ENCODE measurements at places on chromosomes 13 and 19. TPM values are rescaled to one million over a fixed set of nuclear protein-coding genes. Genes with fewer than 3 reads are reported as not detected.

DNA sequence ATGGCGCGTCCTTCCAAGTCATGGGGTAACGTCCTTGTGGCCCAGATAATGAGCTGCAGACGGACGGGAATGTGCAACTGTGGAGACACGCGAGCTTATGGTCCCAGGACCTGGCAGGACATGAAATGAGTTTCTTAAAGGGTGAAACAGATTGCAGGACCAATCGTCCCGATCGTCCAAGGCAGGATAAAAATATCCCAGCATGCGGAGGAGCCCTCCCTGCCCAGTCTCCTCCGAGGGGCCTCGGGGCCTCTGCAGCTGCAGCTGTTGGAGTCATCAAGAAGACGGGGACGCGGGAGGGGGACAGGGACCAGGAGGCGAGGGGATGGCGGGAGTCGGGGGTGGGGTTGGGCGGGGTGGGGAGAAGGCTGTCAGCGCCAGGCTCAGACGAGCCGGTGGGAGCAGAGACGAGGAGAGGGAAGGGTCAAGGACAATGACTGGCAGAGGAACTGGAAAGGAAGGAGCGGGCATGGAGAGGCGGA is 14.4 kb upstream of the GARIN5A start:
- no peak for DNase-seq
- H3K4me1 ChIP-seq, result no peaks in the 10 kb centered on the region
- H3K4me3 ChIP-seq, result no peak overlapping the region
- no peaks in the 10 kb centered on the region for H3K36me3 ChIP-seq
- H3K27me3 ChIP-seq, result no peaks in the 10 kb centered on the region

DNA sequence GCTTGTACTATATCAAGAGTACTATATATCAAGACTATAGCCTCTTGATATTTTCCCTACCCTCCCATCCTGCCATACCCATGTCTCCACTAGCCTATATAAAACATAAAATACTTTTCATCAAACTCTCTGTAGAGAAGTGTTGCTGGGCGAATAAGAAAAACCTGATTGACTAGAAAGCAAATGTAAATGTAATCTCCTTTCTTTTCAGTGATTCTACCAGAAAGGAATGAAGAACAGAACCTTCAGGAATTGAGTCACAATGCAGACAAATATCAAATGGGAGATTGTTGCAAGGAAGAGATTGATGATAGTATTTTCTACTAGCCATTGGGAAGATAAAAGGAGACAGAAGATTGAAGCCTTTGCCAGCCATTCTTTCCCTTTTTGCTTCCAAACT is 89.2 kb downstream of the KCNRG start:
- H3K27me3 ChIP-seq, result no peaks in the 10 kb centered on the region
- no peak overlapping the region for H3K4me3 ChIP-seq
- H3K36me3 ChIP-seq, result no peaks in the 10 kb centered on the region
- DNase-seq, result no peak
- peak overlapping the region; percentile 31 for H3K27ac ChIP-seq

DNA sequence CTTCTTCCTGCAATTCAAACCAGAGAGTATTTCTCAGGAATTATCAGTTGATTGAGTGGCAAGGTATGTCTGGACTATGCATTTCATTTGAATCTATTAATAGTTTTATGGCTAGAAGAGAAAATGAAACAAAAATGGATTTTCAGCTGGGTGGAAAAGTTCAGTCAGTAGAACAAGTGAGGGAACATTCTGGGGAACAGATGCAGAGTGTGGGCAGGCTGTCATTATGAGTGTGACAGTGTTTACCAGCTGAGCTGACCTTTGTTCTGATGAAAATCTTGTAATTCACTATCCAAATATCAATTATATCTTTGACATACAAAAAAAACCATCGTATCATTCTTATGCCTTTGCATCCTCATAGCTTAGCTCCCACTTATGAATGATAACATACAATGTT is 2.6 kb upstream of the CLC start:
- H3K4me3 ChIP-seq, result no peak overlapping the region
- H3K27me3 ChIP-seq, result no peaks in the 10 kb centered on the region
- no peaks in the 10 kb centered on the region for H3K4me1 ChIP-seq

GRCh38 chr13:110216398-110217041 is 90.4 kb downstream of the COL4A1 start:
- H3K4me1 ChIP-seq, result peaks cover 9% of the 10 kb centered on the region
- H3K27ac ChIP-seq, result peak overlapping the region; percentile 82
- peaks cover 21% of the 10 kb centered on the region for H3K36me3 ChIP-seq
- no peak for DNase-seq

DNA sequence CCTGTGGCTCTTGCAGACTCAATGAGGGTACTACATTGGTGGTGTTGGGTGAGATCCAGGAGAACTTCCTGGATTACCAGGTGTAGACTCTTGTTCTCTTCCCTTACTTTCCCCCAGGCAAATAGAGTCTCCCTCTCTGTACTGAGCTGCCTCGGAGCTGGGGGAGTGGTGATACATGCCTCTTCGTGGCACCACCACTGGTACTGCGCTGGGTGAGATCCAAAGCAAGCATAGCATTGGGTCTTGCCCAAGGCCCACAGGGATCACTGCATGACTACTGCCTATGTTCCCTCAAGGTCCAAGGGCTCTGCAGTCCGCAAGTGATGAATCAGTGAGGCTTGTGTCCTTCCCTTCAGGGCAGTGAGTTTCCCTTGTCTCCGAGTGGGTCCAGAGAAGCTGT is 81.6 kb downstream of the COG6 start:
- peaks cover 60% of the 10 kb centered on the region for H3K36me3 ChIP-seq
- no peak overlapping the region for H3K27ac ChIP-seq
- H3K4me1 ChIP-seq, result no peaks in the 10 kb centered on the region
- no peak overlapping the region for H3K4me3 ChIP-seq

- no peaks in the 10 kb centered on the region for H3K4me1 ChIP-seq
- DNase-seq, result no peak
- no peaks in the 10 kb centered on the region for H3K36me3 ChIP-seq
- H3K27ac ChIP-seq, result no peak overlapping the region
- H3K4me3 ChIP-seq, result no peak overlapping the region
These were observed 1194.0 kb downstream of the PCDH9 start for GRCh38 chr13:66036024-66036614.

RNF17 gene
- not detected for total RNA-seq

RCBTB1 gene
- total RNA-seq, result 2.0 TPM

GRCh38 chr13:71021825-71022422 is 845.1 kb downstream of the DACH1 start:
- no peaks in the 10 kb centered on the region for H3K4me1 ChIP-seq
- DNase-seq, result no peak
- no peaks in the 10 kb centered on the region for H3K27me3 ChIP-seq
- no peak overlapping the region for H3K27ac ChIP-seq

ZNF565 gene
- 1.9 TPM for total RNA-seq

TMPRSS9 gene
- not detected for total RNA-seq

DNA sequence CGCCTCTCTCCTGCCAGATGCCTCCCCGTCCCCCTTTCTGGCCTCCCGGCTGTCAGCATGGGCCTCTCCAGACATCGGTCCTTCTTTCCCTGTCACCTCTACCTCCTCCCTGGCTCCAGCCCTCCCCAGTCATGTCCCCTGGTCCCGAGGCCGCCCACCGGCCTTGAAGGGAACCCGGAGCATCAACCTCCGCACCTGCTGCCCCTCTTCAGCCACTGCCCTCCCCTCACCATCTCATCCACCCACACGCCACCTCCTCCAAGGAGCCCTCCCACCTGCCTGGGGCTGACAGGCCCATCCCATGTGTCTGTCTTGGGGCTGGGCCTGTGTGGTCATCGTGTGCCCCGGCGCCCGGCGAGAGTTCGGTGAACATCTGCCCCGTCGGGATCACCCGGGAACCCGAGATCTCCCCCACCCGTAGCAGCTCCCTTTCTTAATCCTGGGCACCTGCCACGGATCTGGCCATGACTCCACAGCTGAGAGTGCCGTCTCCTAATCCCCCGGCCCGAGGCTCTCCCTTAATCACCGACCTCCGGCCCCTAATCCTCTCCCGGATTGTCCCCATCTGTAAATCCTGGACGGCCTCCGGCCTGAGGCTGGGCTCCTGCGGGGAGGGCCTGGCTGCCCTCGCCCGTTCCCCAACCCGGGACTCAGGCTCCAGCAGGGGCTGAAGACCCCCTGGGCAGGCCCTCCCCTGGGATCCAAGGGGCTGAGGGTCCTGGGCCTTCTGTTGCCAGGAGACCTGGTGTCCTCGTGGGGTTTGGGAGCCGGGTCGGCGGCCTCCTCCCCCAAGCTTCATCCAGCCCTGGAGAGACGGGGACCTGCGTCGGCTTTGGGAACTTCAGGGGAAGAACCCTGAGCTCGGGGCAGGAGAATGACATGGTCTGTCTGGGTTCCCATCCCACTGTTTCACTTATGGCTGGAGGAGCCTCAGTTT is 5.9 kb downstream of the HCN2 start:
- peaks cover 1% of the 10 kb centered on the region for H3K4me1 ChIP-seq
- H3K36me3 ChIP-seq, result no peaks in the 10 kb centered on the region
- H3K27ac ChIP-seq, result no peak overlapping the region
- H3K4me3 ChIP-seq, result no peak overlapping the region

GRCh38 chr13:90746230-90746629 is 601.3 kb upstream of the MIR17HG start:
- no peak overlapping the region for H3K4me3 ChIP-seq
- H3K27ac ChIP-seq, result no peak overlapping the region
- no peaks in the 10 kb centered on the region for H3K27me3 ChIP-seq

- no peak overlapping the region for H3K27ac ChIP-seq
- no peaks in the 10 kb centered on the region for H3K27me3 ChIP-seq
- H3K4me3 ChIP-seq, result no peak overlapping the region
- DNase-seq, result no peak
- H3K36me3 ChIP-seq, result no peaks in the 10 kb centered on the region
- H3K4me1 ChIP-seq, result no peaks in the 10 kb centered on the region
These were observed 899.8 kb downstream of the GPC5 start for GRCh38 chr13:92297971-92298942.

SEMA6B gene
- 80.6 TPM for total RNA-seq

GRCh38 chr19:27671876-27672275 is 1541.1 kb downstream of the UQCRFS1 start:
- DNase-seq, result no peak
- no peaks in the 10 kb centered on the region for H3K4me1 ChIP-seq
- no peak overlapping the region for H3K27ac ChIP-seq
- no peaks in the 10 kb centered on the region for H3K27me3 ChIP-seq

- DNase-seq, result no peak
- no peaks in the 10 kb centered on the region for H3K4me1 ChIP-seq
- H3K4me3 ChIP-seq, result no peak overlapping the region
- H3K36me3 ChIP-seq, result peaks cover 6% of the 10 kb centered on the region
These were observed 33.7 kb downstream of the EEF1AKMT1 start for GRCh38 chr13:20740021-20740420.

DNA sequence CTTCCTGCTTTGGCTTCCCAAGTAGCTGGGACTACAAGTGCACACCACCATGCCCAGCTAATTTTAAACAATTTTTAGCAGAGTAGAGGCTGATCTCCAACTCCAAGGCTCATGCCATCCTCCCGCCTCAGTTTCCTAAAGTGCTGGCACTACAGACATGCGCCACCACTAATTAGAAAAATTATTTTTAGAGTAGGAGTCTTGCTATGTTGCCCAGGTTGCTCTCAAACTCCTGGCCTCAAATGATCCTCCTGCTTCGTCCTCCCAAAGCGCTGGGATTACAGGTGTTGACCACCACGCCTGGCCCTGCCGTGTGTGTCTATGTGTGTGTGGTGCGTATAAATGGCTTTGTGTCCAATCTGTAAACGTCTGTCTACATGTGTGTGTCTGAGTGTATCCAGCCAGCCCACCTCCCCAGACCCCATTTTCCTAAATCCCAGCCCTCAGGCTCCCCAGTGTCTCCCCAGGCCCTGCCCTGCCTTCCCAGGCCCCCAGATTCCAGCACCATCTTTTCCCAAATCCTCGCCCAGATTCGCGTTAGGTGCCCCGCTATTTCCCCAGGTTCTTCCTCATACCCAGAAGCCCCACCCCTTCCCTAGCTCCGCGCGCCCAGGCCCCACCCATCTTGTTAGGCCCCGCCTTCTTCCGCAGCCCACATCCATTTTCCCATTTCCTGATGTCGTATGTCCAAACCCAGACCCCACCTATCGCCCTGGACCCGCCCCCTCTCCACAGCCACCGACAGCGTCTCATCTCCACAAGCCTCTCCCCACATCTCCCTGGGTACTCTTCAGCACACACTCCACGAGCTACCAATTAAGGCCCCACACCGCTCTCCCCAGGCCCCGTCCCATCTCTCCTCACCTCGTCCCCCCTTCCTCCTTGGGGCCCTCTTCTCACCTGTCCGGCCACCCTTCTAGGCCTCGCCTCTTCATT is 24.9 kb downstream of the SLC8A2 start:
- no peak overlapping the region for H3K4me3 ChIP-seq
- peaks cover 46% of the 10 kb centered on the region for H3K27me3 ChIP-seq
- peaks cover 3% of the 10 kb centered on the region for H3K4me1 ChIP-seq
- no peak overlapping the region for H3K27ac ChIP-seq
- no peaks in the 10 kb centered on the region for H3K36me3 ChIP-seq

GRCh38 chr13:21771075-21771474 is 100.2 kb downstream of the FGF9 start:
- H3K36me3 ChIP-seq, result no peaks in the 10 kb centered on the region
- no peak overlapping the region for H3K4me3 ChIP-seq
- no peaks in the 10 kb centered on the region for H3K4me1 ChIP-seq

GRIN2D gene
- 0.64 TPM for total RNA-seq

DNA sequence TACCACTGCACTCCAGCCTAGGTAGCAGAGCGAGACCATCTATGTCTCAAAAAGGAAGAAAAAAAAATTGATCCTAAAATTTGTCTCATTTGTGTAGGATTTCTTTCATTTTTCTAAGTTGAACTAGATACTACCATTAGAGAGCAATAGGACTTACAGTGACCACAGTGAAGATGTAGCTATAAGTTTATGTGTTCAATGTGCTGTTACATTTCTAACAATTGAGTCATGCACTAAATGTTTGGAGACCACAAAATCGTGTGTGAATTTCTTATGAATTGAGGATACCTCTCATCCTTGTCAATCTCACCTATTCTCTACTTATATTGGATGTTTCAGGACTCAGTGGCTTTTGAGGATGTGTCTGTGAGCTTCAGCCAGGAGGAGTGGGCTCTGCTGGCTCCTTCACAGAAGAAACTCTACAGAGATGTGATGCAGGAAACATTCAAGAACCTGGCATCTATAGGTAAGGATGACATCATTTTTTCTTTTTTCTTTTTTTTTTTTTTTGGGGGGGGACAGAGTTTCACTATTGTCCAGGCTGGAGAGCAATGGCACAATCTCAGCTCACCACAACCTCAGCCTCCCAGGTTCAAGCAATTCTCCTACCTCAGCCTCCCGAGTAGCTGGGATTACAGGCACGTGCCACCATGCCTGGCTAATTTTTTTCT is 12.8 kb downstream of the ZNF791 start:
- no peaks in the 10 kb centered on the region for H3K4me1 ChIP-seq
- H3K27me3 ChIP-seq, result no peaks in the 10 kb centered on the region
- no peak for DNase-seq
- H3K4me3 ChIP-seq, result no peak overlapping the region
- H3K36me3 ChIP-seq, result peaks cover 61% of the 10 kb centered on the region

ZNF724 gene
- total RNA-seq, result not detected

DNA sequence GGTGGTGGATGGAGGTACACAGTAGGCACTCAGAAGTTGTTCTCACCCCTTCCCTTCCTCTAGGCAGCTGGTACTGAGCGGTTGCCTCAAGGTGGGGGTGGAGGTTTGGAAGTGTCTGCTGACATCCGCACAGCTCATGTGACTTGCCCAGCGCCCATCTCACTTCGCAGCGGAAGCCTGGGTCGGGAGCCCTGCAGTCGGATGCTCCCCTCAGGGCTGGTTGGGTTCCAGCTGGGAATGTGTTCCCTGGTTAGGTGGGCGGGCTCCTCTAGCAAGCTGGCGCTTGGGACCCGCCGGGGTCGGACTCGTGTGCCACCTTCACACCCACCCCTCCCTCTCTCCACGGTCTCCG is 10.2 kb downstream of the PPP1R37 start:
- H3K4me1 ChIP-seq, result no peaks in the 10 kb centered on the region
- no peaks in the 10 kb centered on the region for H3K36me3 ChIP-seq
- DNase-seq, result no peak
- no peaks in the 10 kb centered on the region for H3K27me3 ChIP-seq
- no peak overlapping the region for H3K4me3 ChIP-seq

GRCh38 chr13:81987677-81988357 is 1646.9 kb upstream of the SPRY2 start:
- H3K36me3 ChIP-seq, result no peaks in the 10 kb centered on the region
- no peaks in the 10 kb centered on the region for H3K4me1 ChIP-seq
- no peak overlapping the region for H3K4me3 ChIP-seq

MYPOP gene
- 1.6 TPM for total RNA-seq
